ENCODE measurements at places on chromosomes 13 and 19.

- no peak for DNase-seq
These were observed 754.2 kb downstream of the FGF9 start for GRCh38 chr13:22425087-22425486.

- DNase-seq: no peak
These were observed 651 bp upstream of the POLR1D start for GRCh38 chr13:27621116-27621365.

- no peak for DNase-seq
These were observed 2.8 kb downstream of the MIR17HG start for GRCh38 chr13:91349992-91350911.

- DNase-seq: no peak
These were observed 4.7 kb downstream of the SLC1A5 start for GRCh38 chr19:46783670-46784069.

DNA sequence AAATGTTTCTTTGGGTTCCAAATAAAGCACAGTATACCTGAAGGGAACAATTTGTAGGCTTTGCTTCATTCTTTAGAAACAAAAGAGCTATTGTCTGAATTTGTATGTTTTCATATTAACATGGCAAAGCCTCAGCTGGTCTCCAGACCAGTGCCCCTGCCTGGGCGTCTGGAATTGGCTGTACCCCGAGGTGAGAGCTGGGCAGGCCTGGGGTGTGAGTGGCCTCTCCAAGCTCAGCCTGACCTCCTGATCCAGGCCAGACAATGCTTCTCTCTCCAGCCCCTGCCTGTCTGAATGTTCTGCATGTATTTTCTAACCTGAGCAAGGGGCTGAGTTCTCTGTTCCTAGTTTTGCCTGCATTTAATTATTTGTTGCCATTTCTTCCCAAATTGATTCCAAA is 66.3 kb upstream of the MCF2L start:
- DNase-seq: no peak

DNA sequence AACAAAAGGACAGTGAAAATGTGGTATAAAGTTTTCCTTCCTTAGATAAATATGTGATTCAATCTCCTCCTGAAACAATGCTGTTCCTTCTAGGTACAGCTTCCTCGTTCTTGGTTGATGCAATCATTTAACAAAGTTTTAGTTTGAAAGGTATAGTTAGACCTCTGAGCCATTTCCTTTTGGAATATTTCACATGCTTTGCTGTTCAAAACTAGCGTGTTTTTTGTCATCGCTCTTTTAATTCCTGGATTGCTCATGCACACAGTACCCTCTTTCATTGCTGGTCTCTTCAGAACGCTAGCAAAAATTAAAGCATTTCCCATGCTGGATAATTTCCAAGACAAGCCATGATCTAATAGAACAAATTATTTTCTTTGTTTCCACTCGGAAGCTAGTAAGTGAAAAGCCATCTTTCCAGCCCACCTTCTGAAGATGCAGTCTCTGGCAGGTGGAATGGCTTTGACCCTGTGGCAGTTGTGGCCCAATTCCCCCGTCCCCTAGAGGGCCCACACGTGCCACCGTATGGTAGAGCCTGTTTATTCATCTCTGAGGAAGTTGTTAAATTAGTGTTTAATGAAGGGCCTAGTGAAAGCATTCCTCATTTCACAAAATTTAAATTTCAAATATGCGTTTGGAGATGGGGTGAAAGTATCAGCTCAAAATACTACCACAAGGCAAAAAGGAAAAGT is 1040.6 kb upstream of the SLC10A2 start:
- DNase-seq: no peak

DNA sequence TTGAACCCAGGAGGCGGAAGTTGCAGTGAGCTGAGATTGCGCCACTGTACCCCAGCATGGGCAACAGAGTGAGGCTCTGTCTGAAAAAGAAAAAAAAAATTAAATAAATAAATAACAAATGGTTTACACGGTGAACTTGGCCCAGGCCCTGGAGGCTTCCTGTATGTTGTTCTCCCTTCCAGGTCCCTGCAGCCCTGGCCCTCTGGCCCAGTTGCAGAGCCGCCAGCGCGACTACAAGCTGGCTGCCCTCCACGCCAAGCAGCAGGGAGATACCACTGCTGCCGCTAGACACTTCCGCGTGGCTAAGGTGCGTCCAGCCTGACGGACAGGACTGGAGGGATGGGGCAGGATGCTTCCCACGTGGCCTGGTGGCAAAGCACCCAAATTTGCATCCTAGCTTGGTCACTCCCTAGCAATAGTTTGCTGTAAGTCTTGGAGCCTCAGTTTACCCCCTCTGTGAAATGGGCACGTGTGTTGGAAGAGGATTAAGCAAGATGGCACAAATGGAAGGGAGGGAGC is 11.9 kb downstream of the CC2D1A start:
- no peak for DNase-seq

- DNase-seq: no peak
These were observed 22.0 kb downstream of the GPX4 start for GRCh38 chr19:1125601-1126467.

DNA sequence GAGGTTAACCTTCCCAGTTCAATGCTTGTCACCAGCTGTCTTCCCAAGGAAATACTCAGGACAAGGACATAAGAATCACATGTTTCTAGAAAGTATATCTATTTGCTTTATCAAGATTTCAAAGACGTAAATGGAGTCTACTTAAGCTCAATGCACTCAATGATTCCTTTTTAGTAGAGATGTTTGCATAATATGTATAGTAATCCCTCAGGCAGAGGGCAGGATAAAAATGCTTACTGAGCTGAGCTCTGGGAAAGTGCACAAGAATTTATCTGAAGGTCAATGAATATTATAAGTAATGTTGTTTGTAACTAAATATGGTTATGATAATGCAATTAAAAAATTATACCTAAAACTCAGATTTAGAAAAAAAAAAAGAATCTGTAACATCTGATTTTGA is 1309.4 kb upstream of the SLC10A2 start:
- DNase-seq: no peak

GRCh38 chr13:104996022-104996421 is 1539.4 kb downstream of the EFNB2 start:
- no peak for DNase-seq

DNA sequence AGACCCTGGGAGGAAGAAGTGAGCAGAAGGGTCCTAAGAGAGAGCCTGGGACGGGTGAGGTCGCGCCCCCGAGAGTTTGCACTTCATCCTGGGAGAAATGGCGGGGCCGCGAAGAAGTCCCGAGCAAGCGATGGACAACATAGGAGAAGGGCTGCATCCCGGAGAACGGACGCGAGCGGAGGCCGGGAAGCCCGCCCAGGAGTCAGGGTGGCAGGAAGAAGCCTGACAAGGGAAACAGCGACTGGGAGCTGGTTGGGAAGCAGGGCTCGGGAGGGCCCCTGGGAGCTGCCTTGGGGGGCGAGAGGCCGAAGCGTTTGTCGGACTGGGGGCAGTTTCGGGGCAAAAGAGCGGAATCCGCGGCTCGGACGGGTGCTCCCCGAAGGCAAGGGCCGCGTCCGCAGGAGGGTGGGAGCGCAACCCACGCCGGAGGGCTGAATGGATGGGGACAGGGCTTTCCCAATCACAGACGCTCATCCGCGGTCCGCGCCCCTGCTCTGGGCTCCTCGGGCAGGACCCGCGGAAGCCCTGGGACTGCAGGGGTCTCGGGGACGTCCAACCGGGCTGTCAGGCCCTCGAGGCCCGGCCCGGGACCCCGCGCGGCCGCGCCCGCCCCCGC is 469 bp downstream of the ABHD17A start:
- no peak for DNase-seq

- no peak for DNase-seq
These were observed 2.2 kb downstream of the ABCA7 start for GRCh38 chr19:1041835-1042685.
